Activated CD4-positive, alpha-beta memory T cell treated with anti-CD3 and anti-CD28 coated beads, Interleukin-2, amount 10 ng/mL, durations not matched to agents 7 days and 5 days (primary cell): ENCODE measurements at places on chromosomes 6 and 20. TPM values are rescaled to one million over a fixed set of nuclear protein-coding genes. Genes with fewer than 3 reads are reported as not detected.

DNA sequence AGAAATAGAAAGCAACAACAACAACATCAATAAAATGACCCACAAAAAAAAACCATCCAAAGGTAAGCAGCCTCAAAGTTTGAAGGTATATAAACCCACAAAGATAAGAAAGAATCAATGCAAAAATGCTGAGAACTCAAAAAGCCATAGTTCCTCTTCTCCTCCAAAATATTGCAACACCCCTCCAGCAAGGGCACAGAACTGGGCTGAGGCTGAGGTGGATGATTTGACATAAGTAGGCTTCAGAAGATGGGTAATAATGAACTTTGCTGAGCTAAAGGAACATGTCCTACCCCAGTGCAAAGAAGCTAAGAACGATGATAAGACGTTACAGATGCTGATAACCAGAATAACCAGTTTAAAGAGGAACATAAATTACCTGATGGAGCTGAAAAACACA lies 188.8 kb upstream of the BTBD3 start:
- H3K27me3 ChIP-seq = no peaks in the 10 kb centered on the region
- no peak overlapping the region for H3K27ac ChIP-seq
- H3K36me3 ChIP-seq = no peaks in the 10 kb centered on the region

Gene PTGIS
- total RNA-seq = 2.8 TPM

Gene RALGAPB
- total RNA-seq = 31.3 TPM

Gene BTNL2
- not detected for total RNA-seq

- no peak for DNase-seq
- no peaks in the 10 kb centered on the region for H3K36me3 ChIP-seq
- no peak overlapping the region for H3K4me3 ChIP-seq
- peaks cover 2% of the 10 kb centered on the region for H3K27me3 ChIP-seq
- no peak overlapping the region for H3K27ac ChIP-seq
Measured at GRCh38 chr6:47114460-47114859, 72.3 kb upstream of the ADGRF1 start.

Gene TSPO2
- total RNA-seq = not detected

Gene LZTS3
- 0.90 TPM for total RNA-seq

Gene OXT
- total RNA-seq = not detected

GRCh38 chr20:60101201-60101890 lies 143.1 kb downstream of the CDH26 start:
- no peaks in the 10 kb centered on the region for H3K27me3 ChIP-seq
- H3K36me3 ChIP-seq = no peaks in the 10 kb centered on the region
- peak overlapping the region; percentile 57 for H3K27ac ChIP-seq
- H3K4me3 ChIP-seq = no peak overlapping the region

Gene ADGRB3
- total RNA-seq = not detected

Gene WFDC5
- 0.63 TPM for total RNA-seq

Gene TREML4
- not detected for total RNA-seq

Gene MDFI
- not detected for total RNA-seq

- H3K27ac ChIP-seq = no peak overlapping the region
- H3K36me3 ChIP-seq = peaks cover 58% of the 10 kb centered on the region
- H3K27me3 ChIP-seq = no peaks in the 10 kb centered on the region
- H3K4me3 ChIP-seq = no peak overlapping the region
- H3K4me1 ChIP-seq = peaks cover 31% of the 10 kb centered on the region
Measured at GRCh38 chr6:36967301-36967700, 12.8 kb downstream of the PI16 start.

DNA sequence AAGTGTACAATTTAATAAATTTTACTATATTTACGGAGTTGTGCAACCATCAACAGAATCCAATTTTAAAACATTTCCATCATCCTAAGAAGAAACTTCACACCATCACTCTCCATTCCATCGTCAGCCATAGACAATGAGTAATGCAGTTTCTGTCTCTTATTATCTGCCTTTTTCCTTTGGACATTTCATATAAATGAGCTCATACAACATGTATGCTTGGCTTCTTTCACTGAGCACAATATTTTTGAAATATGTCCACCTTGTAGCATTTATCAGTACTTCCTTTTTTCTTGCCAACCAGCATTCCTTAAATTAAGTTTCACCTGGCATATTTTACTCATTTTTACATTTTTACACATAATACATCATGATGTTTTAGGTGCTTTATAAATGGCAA lies 22.7 kb upstream of the HIVEP1 start:
- H3K4me1 ChIP-seq = no peaks in the 10 kb centered on the region
- H3K36me3 ChIP-seq = no peaks in the 10 kb centered on the region
- H3K27ac ChIP-seq = no peak overlapping the region
- no peak overlapping the region for H3K4me3 ChIP-seq

Gene GABRR1
- not detected for total RNA-seq

Gene DOK5
- not detected for total RNA-seq

GRCh38 chr6:41892921-41893564 lies 2.1 kb downstream of the USP49 start:
- peaks cover 15% of the 10 kb centered on the region for H3K4me1 ChIP-seq
- H3K27me3 ChIP-seq = no peaks in the 10 kb centered on the region
- no peak for DNase-seq
- no peaks in the 10 kb centered on the region for H3K36me3 ChIP-seq
- no peak overlapping the region for H3K27ac ChIP-seq

Gene BCAS4
- total RNA-seq = 6.6 TPM

GRCh38 chr6:69816569-69816968 lies 19.8 kb upstream of the LMBRD1 start:
- peak overlapping the region; percentile 69 for H3K4me3 ChIP-seq
- peaks cover 10% of the 10 kb centered on the region for H3K36me3 ChIP-seq
- DNase-seq = no peak
- peaks cover 60% of the 10 kb centered on the region for H3K4me1 ChIP-seq
- no peaks in the 10 kb centered on the region for H3K27me3 ChIP-seq
- H3K27ac ChIP-seq = peak overlapping the region; percentile 82

Gene GSTA2
- not detected for total RNA-seq

DNA sequence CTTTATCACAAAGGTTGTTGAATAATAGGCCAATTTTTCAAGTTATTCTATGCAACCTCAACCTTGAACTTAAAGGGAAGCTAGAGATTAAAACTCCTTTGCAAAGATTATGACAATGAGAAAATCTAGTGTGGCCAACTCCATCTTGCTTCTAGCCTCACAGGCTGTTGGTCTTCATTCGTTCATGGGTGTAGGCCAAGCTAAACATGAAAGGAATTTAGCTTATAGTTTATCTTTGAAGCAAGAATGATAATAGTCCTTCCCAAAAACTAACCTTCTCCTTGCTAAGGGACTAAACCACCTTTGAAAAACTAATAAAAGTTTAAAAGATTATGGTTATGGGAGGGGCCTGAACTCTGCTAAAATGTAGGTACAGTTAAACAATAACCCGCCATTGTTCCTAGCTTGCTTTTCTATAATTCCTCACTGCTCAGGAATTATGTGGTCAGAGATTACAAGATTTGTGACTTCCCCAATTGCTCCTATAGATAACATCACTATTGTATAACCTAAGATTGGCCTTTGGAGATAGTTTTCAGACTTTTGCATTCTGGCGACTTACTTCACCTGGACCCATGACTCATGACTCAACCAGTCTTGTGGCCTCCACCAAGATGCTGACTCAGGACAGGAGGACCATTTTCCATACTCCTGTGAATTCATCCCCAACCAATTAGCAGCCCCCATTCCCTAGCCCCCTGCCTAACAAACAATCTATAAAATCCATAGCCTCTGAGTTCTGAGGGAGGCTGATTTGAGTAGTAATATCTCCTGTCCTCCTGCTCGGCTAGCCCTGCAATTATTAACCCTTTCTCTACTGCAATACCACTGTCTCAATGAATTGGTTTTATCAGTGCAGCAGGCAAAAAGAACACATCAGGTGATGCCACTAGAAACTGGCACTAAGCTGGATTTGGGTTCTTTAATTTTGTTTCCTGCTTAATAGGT lies 154.5 kb downstream of the CD83 start:
- H3K4me3 ChIP-seq = no peak overlapping the region
- H3K27ac ChIP-seq = peak overlapping the region; percentile 78
- no peak for DNase-seq
- H3K36me3 ChIP-seq = peaks cover 10% of the 10 kb centered on the region
- no peaks in the 10 kb centered on the region for H3K27me3 ChIP-seq

- H3K27me3 ChIP-seq = peaks cover 13% of the 10 kb centered on the region
- H3K36me3 ChIP-seq = no peaks in the 10 kb centered on the region
- no peak overlapping the region for H3K27ac ChIP-seq
- H3K4me3 ChIP-seq = no peak overlapping the region
- H3K4me1 ChIP-seq = no peaks in the 10 kb centered on the region
Measured at GRCh38 chr6:29236060-29236459, 65.4 kb downstream of the OR2J2 start.

Gene MTHFD1L
- 51.6 TPM for total RNA-seq

GRCh38 chr6:99305021-99305554 lies 44.4 kb downstream of the FAXC start:
- H3K4me3 ChIP-seq = no peak overlapping the region
- H3K36me3 ChIP-seq = no peaks in the 10 kb centered on the region
- no peak for DNase-seq
- no peak overlapping the region for H3K27ac ChIP-seq
- H3K4me1 ChIP-seq = no peaks in the 10 kb centered on the region

DNA sequence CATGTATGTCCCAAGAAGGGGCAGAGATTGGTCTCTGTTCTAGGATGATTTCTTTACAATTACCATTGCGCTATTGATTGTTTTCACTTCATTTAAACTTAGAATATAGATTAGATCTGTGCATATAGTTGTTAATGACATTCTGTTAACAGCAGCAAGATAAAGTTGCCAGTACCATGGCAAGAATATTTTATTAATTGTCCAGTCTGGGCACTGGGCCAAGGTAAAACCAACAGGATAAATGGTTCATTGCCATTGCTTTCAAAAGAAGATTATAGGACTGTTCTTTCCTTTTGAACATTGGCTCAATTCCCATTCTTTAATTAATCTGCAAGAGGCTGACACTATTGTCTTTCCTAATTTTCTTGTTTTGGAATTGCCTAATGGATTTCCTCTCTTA lies 592.4 kb downstream of the RFPL4B start:
- no peak for DNase-seq
- no peak overlapping the region for H3K4me3 ChIP-seq
- H3K27ac ChIP-seq = no peak overlapping the region
- H3K27me3 ChIP-seq = no peaks in the 10 kb centered on the region

DNA sequence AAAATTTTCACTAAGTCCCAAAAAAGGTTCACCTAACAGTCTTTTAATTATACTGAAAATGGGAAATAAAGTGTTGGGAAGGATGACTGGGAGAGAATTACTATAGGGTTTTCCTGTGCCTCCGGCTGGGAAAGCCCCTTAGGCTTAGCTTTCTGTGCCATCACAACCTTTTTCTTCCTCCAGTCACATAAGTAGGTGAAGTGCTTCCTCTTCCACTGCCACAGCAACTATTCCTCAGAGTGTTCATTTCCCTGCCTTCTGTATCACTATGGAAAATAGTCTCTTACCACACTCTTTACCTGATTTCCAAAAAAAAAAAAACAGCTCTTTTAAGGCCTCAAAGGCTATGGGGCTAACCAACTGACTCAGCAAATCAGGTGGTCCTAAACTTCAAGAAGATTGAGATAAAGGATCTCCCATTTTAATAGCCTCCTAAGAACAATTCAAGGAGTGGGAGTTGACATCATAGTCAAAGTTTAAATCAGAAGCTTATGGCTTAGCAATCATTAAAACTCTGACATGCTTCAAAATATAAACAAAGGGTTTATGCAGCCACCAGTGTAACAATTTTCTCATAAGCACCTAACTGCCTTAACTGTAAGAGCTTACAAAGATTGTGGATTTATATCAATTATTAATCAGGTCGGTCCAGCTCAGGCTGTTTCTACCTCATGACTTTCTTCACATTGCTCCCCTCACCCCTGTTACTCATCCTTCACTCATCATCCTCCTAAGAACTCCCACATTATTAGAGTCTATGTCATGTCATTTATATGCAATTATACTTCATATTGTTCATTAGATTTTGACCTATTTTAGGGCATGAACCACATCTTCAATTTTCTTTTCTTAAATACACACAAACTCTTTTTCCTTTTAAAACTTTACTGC lies 95.3 kb downstream of the RNGTT start:
- no peak overlapping the region for H3K4me3 ChIP-seq
- H3K4me1 ChIP-seq = peaks cover 22% of the 10 kb centered on the region
- no peaks in the 10 kb centered on the region for H3K27me3 ChIP-seq

DNA sequence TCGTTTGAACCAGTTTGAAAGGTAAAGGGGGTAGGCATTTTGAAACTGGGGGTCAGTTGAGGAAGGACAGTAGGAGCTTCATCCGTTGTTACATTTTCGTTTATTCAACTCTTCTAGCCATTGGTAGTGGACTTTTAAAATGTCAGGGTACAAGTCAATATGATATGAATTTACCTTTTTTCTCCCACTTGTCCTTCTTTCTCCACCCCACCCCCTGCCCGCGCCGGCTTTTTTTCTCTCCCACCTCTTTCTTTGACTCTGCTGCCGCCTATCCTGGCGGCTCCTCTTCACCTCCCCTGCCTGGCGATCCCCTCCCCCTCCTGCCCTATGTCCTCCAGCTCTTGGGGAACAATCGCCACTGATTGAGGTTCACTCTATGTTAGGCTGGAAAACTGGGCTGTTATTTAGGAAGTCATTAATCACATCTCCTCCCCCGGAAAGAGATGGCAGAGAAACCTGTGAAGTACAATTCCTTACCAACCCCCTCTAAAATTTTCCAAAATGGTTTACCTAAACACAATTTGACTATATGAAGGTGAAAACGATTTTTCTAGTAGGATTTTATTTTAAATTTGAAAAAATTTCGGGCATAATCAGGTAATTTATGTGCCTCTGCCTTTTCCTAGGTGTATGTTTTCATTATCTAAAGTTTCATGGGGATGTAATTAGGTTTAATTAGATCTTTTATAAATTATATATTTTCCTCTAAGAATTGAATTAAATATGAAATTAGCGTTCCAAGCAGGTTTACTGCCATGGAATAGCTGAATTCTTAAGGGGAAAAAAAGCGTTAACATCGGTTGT lies 778 bp upstream of the LIN28B start:
- H3K27ac ChIP-seq = no peak overlapping the region
- no peak overlapping the region for H3K4me3 ChIP-seq
- H3K36me3 ChIP-seq = peaks cover 5% of the 10 kb centered on the region

Gene CCN2
- not detected for total RNA-seq

DNA sequence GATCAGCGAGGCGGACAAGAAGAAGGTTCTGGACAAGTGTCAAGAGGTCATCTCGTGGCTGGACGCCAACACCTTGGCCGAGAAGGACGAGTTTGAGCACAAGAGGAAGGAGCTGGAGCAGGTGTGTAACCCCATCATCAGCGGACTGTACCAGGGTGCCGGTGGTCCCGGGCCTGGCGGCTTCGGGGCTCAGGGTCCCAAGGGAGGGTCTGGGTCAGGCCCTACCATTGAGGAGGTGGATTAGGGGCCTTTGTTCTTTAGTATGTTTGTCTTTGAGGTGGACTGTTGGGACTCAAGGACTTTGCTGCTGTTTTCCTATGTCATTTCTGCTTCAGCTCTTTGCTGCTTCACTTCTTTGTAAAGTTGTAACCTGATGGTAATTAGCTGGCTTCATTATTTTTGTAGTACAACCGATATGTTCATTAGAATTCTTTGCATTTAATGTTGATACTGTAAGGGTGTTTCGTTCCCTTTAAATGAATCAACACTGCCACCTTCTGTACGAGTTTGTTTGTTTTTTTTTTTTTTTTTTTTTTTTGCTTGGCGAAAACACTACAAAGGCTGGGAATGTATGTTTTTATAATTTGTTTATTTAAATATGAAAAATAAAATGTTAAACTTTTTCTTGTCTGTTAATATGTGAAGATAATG lies 2.2 kb downstream of the HSPA1B start:
- DNase-seq = no peak
- no peaks in the 10 kb centered on the region for H3K27me3 ChIP-seq
- H3K4me3 ChIP-seq = peak overlapping the region; percentile 94
- H3K27ac ChIP-seq = peak overlapping the region; percentile 82

Gene HLA-DMB
- total RNA-seq = 20.0 TPM

Gene SLC22A7
- not detected for total RNA-seq
